ENCODE measurements at places on chromosomes 7 and 10. TPM values are rescaled to one million over a fixed set of nuclear protein-coding genes. Genes with fewer than 3 reads are reported as not detected.

Gene CYP26C1
- 0.80 TPM for total RNA-seq

Gene ZNF503
- 2.4 TPM for total RNA-seq

Gene EDRF1
- 33.1 TPM for total RNA-seq

Gene RAB11FIP2
- total RNA-seq = 22.0 TPM

Gene C7orf33
- total RNA-seq = not detected

All from thoracic aorta endothelial cell (primary cell).